ENCODE measurements at places on chromosomes 1 and 21.

GRCh38 chr1:167782946-167783345 lies 61.2 kb downstream of the MPZL1 start:
- DNase-seq, result no peak

DNA sequence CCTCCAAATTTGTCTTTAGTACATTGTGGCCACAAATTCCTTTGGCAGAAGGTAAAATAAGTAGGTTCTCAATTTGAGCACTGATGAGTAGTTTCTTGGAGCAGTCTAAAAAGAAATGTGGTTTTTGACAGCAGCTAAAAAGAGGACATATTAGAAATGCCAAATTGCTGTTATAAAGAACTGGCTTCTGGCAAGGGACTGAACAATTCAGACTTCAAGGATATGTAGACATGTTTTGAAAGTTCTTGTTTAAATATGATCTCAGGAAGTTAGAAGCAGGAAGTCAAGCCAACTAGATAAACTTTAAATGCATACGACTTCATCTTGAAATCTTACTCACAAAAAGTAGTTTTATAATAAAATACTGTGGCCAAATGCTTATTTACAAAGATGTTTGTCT lies 18.8 kb downstream of the C1orf52 start:
- DNase-seq, result no peak

DNA sequence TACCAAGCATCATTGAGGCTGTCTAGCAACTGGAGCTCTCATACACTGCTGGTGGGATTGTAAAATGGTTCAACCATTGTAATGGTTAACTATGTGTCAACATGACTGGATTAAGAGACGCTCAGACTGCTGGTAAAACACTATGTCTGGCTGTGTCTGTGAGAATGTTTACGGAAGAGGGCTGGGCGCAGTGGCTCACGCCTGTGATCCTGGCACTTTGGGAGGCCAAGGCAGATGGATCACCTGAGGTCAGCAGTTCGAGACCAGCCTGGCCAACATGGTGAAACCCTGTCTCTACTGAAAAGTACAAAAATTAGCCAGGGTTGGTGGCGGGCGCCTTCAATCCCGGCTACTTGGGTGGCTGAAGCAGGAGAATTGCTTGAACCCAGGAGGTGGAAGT lies 4.8 kb upstream of the FCRLA start:
- no peak for DNase-seq

GRCh38 chr1:94095744-94096469 lies 25.0 kb downstream of the ABCA4 start:
- no peak for DNase-seq

DNA sequence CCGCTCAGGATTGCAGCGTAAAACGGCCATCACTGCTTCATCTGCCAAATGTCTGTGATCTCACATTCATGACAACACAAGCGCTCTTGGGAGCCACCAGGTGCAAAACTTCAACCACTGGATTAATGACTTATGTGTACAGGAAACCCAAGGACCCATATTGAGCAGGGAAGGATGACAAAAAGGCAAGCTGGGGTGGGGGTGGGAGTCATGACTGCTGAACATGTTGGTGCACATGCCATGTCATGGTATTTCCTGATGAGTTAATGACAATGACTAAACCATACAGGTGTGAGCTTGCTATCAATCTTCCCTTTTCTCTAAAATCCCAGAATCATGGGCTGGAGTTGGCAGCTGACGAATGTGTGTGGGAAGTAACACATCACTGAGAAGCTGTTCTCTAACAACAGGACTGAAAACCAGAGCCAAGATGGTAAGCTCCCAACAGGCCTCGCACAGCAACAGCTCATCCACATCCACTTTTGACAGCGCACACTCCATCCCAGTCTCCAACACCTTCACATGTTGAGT lies 3.1 kb upstream of the SH2D5 start:
- DNase-seq, result no peak

GRCh38 chr1:62285984-62286785 lies 33.0 kb downstream of the KANK4 start:
- DNase-seq, result no peak

- DNase-seq, result no peak
These were observed 299.7 kb downstream of the HMCN1 start for GRCh38 chr1:186033847-186034271.

DNA sequence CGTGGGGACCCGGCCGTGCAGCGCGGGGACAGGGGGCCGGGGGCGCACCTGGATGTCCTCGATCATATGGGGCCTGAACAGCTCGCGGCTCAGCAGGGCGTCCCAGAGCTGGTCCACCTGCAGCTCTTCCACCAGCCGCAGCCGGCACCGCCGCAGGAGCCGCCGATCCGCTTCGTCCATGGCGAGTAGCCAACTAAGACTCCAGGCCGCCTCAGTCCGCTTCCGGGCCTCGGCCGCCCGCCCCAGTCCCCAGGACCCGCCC lies at the start of gene CASP9:
CASP9 (minus strand) TSS at position 195 of the 262 bp plus-strand sequence; CDS start at position 180, 15 bp downstream.
- no peak for DNase-seq

- DNase-seq, result no peak
These were observed 401 bp downstream of the UQCRH start for GRCh38 chr1:46303872-46304326.

GRCh38 chr1:77467741-77468140 lies 185.9 kb downstream of the AK5 start:
- no peak for DNase-seq

DNA sequence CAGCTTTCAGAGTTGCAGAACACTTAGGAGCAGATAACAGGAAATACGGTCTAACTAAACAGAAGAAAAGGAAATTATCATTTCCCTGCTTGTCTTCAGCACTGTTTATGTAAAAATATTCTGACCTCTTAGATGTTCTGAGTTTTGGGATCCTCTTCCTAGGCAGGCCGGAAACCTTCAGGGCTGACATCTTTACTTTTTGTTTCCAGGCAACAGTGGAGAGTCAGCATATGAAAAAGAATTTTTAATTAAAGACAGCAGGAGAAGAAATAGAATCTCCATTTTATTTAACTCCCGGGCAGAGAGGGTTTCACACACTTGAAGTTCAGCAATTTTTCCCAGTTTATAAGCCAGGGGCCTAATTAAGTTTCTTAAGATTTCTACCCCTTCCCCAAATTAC lies 5.1 kb upstream of the RIPPLY3 start:
- no peak for DNase-seq

DNA sequence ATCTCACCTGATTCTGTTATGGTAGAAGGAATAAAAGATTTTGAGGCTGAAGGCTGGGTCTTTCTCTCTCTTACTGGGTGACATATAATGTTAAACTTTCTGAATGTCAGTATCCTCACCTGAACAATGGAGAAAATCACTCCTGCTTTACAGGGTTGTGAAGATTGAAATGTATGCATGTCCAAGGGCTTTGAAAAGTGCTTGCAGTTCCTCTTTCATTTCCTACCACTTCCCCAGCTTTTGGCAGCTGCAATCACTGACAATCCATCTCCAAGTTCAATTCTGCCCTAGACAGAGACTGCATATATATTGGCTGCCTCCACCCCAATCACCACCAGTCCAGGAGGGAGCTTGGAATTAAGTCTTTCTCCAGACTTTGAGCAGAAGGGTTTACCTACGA lies 39.8 kb downstream of the FAM78B start:
- DNase-seq, result no peak

- DNase-seq, result no peak
These were observed 2.5 kb downstream of the FMN2 start for GRCh38 chr1:240094041-240094722.

- no peak for DNase-seq
These were observed 115.0 kb downstream of the GREM2 start for GRCh38 chr1:240496941-240497340.

Measured in chondrocyte (in vitro differentiated cells).